ENCODE measurements at places on chromosomes 3 and 15. TPM values are rescaled to one million over a fixed set of nuclear protein-coding genes. Genes with fewer than 3 reads are reported as not detected.

The TTC21A gene
- total RNA-seq, result 8.5 TPM

The CYP8B1 gene
- not detected for total RNA-seq

The RASL12 gene
- 0.36 TPM for total RNA-seq

The THPO gene
- total RNA-seq, result under 0.01 TPM

The PLOD2 gene
- 345 TPM for total RNA-seq

The GOLGA8J gene
- total RNA-seq, result 0.29 TPM

The SPG21 gene
- 142 TPM for total RNA-seq

The ILDR1 gene
- not detected for total RNA-seq

The HES1 gene
- total RNA-seq, result 4.4 TPM

The MORF4L1 gene
- total RNA-seq, result 446 TPM

The ATP13A5 gene
- total RNA-seq, result not detected

The LRRC31 gene
- not detected for total RNA-seq

The HCN4 gene
- not detected for total RNA-seq

The SPATA12 gene
- total RNA-seq, result not detected

The PLD1 gene
- total RNA-seq, result 29.5 TPM

The CLDN11 gene
- total RNA-seq, result 50.3 TPM

The PRTG gene
- 4.7 TPM for total RNA-seq

The SMAD6 gene
- total RNA-seq, result 31.8 TPM

The PTX3 gene
- total RNA-seq, result 537 TPM

The MAGEL2 gene
- not detected for total RNA-seq

The ANKUB1 gene
- total RNA-seq, result not detected

The SLC25A20 gene
- 11.9 TPM for total RNA-seq

The HYKK gene
- 5.1 TPM for total RNA-seq

The GOLGA8H gene
- under 0.01 TPM for total RNA-seq

The DLG1 gene
- total RNA-seq, result 79.3 TPM

The SH2D7 gene
- not detected for total RNA-seq

The TMEM158 gene
- 4.7 TPM for total RNA-seq

The GABRG3 gene
- not detected for total RNA-seq

The RBP2 gene
- total RNA-seq, result not detected

The SLC9A9 gene
- total RNA-seq, result 8.3 TPM

The KLF13 gene
- 58.6 TPM for total RNA-seq

The PGBD4 gene
- total RNA-seq, result 1.8 TPM

The RAD51 gene
- total RNA-seq, result 1.8 TPM

The MEX3B gene
- 11.2 TPM for total RNA-seq

The IL12A gene
- 4.7 TPM for total RNA-seq

The PSTPIP1 gene
- total RNA-seq, result not detected

The AGBL1 gene
- not detected for total RNA-seq

The TGM4 gene
- not detected for total RNA-seq

The PIGZ gene
- 2.9 TPM for total RNA-seq

The HGD gene
- under 0.01 TPM for total RNA-seq

The ECT2 gene
- 21.8 TPM for total RNA-seq

The CPA3 gene
- 2.1 TPM for total RNA-seq

The UBE3A gene
- 91.2 TPM for total RNA-seq

The LPCAT4 gene
- total RNA-seq, result 11.9 TPM

The PIERCE2 gene
- 5.3 TPM for total RNA-seq

The CHMP2B gene
- 63.1 TPM for total RNA-seq

The P3H2 gene
- 8.3 TPM for total RNA-seq

The CELSR3 gene
- 1.2 TPM for total RNA-seq

The CNTN4 gene
- not detected for total RNA-seq

The INSYN1 gene
- total RNA-seq, result 4.7 TPM

The KY gene
- total RNA-seq, result 2.1 TPM

The GPX1 gene
- 174 TPM for total RNA-seq

The ERC2 gene
- total RNA-seq, result 0.36 TPM

The ZNF774 gene
- 1.8 TPM for total RNA-seq

The NOX5 gene
- 0.36 TPM for total RNA-seq

The LPP gene
- 77.4 TPM for total RNA-seq

The CCR1 gene
- total RNA-seq, result 1.1 TPM

The GPR27 gene
- total RNA-seq, result not detected

The SMCO1 gene
- not detected for total RNA-seq

The LYZL4 gene
- not detected for total RNA-seq

All from osteoblast (primary cell).